ENCODE measurements at places on chromosomes 16 and 17.
A peak's percentile ranks its signal among the peaks of the same experiment; 100 is the strongest.

DNA sequence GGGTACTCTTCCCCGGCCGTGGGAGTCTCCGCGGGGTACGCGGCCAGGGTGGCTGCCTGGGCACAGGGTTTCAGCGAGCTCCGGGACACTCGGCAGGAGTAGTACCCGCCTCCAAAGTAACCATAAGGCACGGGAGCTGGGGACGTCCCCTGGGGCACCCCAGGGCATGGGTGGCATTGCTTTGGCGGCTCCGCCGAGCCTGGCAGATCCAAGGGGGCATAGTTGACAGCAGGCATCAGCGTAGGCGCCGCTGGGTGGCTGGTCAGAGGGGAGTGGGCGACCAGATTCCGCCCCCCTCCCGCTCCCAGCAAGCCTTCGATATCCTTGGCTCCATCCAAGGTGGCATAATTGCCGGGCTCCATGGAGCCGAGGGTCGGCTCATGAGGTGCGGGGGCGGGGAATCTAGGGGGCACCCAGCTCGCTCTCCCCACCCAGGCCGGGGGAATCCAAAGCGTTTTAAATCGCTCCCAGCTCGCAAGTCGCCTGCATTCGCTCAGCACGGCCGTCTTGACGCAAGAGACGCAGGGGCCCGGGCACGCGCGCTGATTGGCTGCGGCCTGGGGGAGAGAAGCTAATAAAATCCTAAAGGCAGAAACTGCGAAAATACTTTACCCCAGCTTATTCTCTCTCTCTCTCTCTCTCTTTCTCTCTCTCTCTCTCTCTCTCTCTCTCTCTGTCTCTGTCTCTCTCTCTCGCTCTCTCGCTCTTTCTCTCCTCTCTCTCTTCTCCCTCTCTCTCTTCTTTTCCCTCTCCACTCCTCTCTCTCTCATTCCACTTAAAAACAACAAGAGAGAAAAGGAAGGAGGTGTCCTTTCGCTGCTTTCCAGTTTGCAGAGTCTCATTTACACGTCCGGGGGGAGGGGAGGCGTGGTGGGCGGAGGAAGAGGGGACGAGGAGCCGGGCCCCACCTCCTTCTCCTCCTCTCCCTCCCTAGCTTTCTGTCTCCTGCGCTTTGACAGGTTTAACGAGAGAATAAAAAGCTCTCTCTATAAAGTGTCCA is at the start of gene HOXB13:
TSS of gene HOXB13 (minus strand) at position 519 of the 1,000 bp plus-strand sequence. CDS start at position 362, 157 bp downstream.
- DNase-seq = peak; percentile 75

GRCh38 chr16:11417487-11417886 is 72.2 kb downstream of the RMI2 start:
- DNase-seq = no peak

GRCh38 chr16:4245077-4245791 is 3.4 kb upstream of the SRL start:
- DNase-seq = no peak

DNA sequence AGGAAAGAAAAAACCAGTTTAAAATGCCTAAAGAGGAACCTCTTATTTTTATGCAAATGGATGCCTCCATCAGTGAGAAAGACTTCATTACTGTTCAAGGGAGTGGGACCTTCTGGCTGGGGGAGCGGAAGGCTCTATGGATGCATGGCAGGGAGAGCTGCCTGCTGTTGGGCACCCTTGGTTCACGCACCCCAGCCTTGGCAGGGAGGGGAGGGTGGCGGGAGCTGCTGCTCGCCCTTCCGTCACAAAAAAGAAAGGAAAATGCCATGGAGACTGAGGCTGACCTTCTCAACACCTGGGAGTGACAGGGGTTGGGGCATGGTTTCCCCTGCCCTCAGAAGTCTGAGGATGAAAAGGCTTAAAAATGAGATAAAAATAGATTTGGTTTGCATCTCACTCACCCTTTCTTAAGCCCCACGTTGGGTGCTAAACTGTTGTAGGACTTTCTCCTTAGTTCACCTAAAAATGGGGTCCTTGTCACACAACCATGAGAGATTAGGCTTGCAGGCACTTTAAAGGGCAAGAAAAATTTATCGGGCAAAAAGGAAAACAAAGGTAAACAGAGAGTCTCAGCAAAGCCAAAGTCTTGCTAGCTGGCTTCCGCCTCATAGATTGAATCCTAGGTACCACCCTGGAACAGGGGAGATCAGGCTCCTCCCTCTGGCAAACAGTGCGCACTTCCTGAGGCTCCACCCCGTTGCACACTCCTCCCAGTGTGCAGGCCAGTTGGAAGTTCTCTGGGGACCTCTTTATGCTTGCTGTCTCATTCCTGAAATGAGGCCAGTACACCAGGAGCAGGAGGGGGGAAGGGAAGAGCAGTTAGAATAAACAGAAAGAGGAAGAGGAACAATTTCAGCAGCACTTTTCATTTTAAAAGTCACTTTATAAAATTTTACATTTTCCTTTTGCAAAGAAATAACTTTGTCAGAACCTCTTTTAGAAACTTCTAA is 31.6 kb downstream of the PHKB start:
- no peak for DNase-seq

DNA sequence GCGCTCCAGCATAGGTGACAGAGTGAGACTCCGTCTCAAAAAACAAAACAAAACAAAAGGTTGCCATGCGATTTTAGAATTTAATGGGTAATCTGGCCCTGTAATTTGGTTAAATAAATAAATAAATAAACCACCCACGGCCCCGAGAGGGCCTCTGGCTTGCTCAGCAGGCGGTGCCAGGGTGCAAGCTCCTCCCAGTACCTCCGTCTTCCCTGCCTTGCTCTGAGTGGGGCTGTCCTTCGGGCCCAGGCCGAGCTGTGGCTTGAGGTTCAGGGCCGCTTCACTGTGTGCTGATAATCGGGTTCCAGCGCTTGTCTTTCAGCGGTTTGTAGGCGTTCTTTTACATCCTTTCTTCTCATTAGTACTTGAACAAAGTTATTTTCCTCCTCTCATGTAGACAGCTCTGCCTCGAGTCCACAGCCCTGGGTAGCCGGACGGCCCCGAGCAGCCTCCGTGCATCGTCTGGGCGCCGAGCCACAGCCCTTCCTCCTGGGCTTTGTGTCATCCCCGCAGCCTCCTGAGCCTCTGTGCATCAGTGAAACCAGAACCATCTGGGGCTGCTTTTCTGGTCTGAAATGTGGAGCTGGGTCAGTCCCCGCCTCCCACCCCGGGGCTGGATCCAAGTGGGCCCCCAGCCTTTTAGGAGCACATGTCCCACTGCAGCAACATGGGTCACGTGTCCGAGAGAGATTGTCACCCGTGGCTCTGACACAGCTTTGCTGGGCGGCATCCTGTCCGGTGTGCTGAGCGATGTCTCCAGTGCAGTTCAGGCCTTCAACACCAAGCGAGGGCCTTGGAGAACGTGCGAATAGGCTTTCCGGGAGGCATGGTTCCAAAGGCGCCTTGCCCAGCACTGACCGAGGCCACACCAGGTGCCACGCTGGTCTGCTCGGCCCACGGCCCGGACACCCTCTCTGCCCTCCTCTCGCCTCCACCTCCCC is 157.4 kb upstream of the CHMP6 start:
- peak; percentile 64 for DNase-seq

GRCh38 chr16:71622088-71622487 is 3.9 kb upstream of the MARVELD3 start:
- DNase-seq = no peak

- DNase-seq = no peak
These were observed 7.9 kb upstream of the CUEDC1 start for GRCh38 chr17:57963149-57963511.

- DNase-seq = peak; percentile 86
These were observed 31.3 kb downstream of the ZCCHC14 start for GRCh38 chr16:87461466-87461991.

DNA sequence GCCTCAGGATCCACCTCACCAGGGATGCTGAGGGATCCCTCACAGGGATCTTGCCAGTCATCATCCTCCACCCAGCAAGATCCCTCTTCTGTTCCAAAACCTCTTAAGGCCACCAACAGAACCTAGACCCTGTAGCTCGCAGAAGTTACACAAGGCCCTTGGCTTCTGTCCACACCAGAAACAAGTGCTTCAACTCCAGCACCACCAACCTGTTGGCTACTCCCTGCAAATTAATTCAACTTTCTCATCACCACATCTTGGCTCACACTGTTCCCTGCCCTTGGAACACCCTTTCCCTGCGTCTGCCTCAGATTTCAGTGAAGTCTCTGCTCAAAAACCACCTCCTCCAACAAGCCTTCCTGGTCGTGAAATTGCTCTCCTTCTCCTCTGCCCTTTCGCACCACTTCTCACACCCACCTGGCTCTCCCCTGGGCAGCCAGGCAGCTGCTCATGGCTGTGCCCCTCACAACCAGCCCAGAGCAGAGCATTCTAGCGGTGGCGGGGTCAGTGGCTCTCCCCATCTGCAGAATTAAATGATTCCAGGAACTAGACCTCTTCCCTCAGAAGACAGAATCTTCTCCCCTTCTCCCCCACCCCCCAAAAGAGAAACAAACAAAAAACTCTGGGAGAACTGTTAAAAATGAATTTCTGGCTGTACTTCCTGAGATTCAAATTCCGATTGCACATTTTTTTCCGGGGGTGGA is 1.8 kb downstream of the PLLP start:
- no peak for DNase-seq

- peak; percentile 14 for DNase-seq
These were observed 80.7 kb upstream of the CES5A start for GRCh38 chr16:55955845-55956244.

GRCh38 chr16:66858740-66859396 is 14.7 kb downstream of the CA7 start:
- DNase-seq = no peak

DNA sequence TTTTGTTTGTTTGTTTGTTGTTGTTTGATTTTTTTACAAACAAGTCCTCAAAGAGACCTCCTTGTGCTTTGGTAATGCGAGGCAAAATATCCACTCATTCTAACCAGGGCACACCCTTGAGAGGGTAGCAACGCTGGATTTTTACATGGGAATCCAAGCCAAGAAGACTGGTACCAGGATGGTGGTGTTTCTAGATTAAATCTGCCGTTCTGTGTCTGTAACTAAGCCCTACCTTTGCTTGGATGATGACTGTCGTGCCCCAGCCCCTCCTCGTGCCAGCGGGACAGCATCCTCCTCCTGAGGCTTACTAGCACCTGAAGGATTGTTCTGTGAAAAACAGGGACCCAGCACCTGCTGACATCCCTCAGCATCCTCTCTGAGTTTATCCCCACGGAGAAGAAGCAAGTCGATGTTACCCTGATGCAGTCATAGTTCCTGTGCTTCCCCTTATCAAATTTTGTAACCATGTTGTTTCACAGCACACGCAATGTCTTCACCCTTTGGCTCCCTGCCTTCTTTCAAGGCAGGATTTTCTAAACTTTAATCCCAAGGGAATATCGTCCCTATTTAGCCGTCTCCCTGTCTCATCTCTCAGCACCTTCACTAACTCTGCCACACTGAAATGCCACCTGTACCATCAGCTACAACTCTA is 5.1 kb upstream of the HSBP1 start:
- no peak for DNase-seq

- peak; percentile 88 for DNase-seq
These were observed at the start of gene SENP3 for GRCh38 chr17:7561589-7562207. TSS of gene SENP3 (plus strand) at chr17:7561919. CDS start at chr17:7563077, 1,158 bp downstream.

GRCh38 chr17:29091606-29092289 is 48.8 kb downstream of the PIPOX start:
- peak; percentile 52 for DNase-seq

DNA sequence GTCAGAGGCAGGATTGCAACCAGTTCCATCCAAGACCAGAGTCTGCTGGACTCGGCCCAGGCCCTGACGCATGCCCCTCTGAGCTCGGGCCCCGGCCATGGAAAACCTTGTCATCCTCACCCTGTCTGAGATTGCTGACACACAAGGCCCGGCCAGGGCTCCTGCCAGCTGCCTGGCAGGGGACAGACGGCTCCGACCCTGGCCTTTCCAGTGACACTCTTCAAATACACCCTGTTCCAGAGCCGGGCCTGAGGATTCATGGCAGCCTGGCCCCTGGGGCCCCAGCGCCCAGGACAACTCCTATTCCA is 3.2 kb upstream of the PABPN1L start:
- no peak for DNase-seq

DNA sequence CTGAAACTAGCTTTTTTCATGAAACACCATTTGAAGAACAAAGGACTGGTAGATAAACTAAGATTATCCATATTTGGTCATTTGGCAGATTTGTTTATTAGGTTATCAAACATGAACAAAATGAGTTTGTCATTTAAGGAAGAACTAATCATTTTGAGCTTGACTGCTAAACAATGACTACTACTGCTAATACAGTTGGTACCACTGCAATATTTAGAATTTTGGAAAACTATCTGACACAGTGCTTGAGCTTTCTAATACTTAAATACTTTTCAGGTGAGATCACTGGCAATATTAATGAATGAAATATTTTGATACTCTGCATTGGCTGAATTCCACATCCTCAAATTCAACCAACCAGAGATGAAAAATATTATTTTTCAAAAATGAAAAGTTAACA is 47.2 kb downstream of the MED13 start:
- no peak for DNase-seq

DNA sequence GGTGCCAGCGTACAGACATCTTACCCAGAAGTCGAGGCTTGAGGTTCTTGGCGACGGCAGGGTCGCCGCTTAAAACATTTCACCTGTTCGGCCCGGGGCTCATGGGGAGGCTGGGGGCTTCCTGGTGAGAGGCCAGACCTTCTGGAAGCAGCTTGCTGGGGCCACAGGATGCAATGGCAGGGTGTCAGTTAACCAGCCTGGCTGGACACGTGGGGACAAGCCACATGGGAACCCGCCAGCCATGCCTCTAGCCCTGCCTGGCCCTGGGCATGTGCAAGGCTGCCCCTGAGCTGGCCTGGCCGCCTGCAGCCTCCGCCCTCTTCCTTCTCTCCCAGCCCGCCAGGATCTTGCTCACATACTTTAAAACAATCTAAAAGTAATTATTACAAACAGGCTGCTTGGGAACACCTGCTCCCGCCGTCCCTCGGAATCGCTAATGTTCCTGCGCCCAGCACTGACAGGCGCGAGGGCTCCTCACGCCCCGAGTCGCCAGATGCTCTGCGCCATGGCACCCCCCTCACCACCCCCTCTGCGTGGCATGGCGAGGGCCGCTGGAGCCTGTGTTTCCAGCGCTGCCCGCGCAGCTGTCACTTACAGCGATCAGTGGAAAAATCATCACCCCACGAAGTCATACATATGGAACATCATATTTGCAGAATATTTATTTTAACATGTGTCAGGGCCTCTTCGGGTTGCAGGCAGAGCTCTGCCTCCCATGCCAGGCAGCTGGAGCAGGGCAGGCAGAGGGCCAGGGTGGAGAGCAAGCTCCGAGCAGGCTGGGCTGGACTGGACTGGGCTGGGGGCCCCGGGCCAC is 188.7 kb upstream of the GSE1 start:
- DNase-seq = no peak

- no peak for DNase-seq
These were observed 230.5 kb upstream of the ASIC2 start for GRCh38 chr17:33523577-33523981.

- no peak for DNase-seq
These were observed 2.8 kb downstream of the GPS1 start for GRCh38 chr17:82054351-82055022.

GRCh38 chr16:68850481-68850880 is 7.2 kb downstream of the TANGO6 start:
- DNase-seq = no peak

- no peak for DNase-seq
These were observed 11.0 kb upstream of the CRISPLD2 start for GRCh38 chr16:84808826-84809225.

All from WERI-Rb-1 (cell line).